Glomerular endothelial cell (primary cell): ENCODE measurements at places on chromosomes 7 and 10.

GRCh38 chr7:32869716-32870115, 21.8 kb downstream of the KBTBD2 start:
- no peak for DNase-seq

- DNase-seq = peak; percentile 75
Measured at GRCh38 chr7:27165089-27165995, at the start of gene HOXA9. Gene HOXA9 (minus strand): TSS chr7:27165537. CDS start chr7:27165457, 80 bp downstream.

GRCh38 chr10:70350501-70350900, 31.9 kb downstream of the LRRC20 start:
- no peak for DNase-seq

GRCh38 chr10:125523347-125523746, 159.6 kb downstream of the TEX36 start:
- no peak for DNase-seq

- no peak for DNase-seq
Measured at GRCh38 chr10:132068431-132069121, 2.8 kb downstream of the JAKMIP3 start.

GRCh38 chr7:22350466-22351328, 6.3 kb downstream of the RAPGEF5 start:
- DNase-seq = no peak

GRCh38 chr7:16060502-16060901, 360.8 kb downstream of the CRPPA start:
- no peak for DNase-seq

GRCh38 chr7:1169409-1170368, 9.7 kb upstream of the ZFAND2A start:
- DNase-seq = no peak

DNA sequence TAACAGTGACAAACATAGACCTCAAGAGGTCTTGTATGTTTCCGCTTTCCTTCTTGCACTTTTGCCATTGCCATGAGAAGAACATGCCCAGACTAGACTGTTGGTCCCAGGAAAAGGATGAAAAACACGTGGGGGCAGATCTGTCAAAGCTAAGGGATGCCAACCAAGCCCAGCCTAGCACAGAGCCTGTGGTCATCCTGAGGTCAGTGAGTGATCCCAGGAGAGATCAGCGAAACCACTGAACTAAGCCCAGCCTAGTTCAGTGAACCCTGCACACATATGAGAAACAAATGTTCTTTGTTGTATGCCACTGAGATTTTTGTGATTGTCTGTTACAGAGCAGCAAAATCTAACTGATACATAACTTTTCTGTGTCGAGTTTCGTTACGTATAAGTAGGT, 718.8 kb downstream of the MAGI2 start:
- no peak for DNase-seq

- DNase-seq = no peak
Measured at GRCh38 chr7:127751490-127752448, 99.8 kb downstream of the SND1 start.

GRCh38 chr10:90138844-90139243, 437.5 kb downstream of the KIF20B start:
- no peak for DNase-seq

GRCh38 chr10:34001831-34002230, 667.4 kb upstream of the NRP1 start:
- DNase-seq = no peak

GRCh38 chr10:113097036-113097435, 147.0 kb downstream of the TCF7L2 start:
- no peak for DNase-seq

- no peak for DNase-seq
Measured at GRCh38 chr10:61452655-61453641, at the start of gene TMEM26. Gene TMEM26 (minus strand): TSS chr10:61453381. CDS start chr10:61453081, 300 bp downstream.

GRCh38 chr7:33792041-33792440, 113.3 kb upstream of the BMPER start:
- DNase-seq = no peak

DNA sequence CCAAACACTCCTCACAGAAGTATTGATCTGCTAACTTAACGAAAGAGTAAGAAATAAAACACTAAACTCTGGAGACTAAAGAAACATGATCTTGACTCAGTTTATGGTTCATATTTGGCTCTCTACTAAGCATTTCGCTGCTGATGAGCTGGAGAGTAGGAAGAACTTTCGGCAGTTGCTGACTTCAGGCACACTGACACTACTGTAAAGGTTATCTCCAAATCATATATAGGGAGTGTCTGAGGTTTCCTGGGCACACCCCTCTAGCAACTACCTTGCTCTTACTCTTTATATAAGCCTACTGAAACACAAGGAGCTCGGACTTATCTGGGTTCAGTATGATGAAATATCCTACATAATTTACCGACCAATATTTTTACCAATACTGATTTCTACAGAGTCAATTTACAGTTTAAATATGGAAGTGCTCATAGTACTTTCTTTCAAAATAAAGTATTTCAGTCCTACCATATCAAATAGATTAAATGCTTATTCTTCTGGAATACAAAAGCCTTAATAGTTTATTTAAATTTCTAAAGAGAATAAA, 39.5 kb downstream of the ERCC6 start:
- DNase-seq = no peak

DNA sequence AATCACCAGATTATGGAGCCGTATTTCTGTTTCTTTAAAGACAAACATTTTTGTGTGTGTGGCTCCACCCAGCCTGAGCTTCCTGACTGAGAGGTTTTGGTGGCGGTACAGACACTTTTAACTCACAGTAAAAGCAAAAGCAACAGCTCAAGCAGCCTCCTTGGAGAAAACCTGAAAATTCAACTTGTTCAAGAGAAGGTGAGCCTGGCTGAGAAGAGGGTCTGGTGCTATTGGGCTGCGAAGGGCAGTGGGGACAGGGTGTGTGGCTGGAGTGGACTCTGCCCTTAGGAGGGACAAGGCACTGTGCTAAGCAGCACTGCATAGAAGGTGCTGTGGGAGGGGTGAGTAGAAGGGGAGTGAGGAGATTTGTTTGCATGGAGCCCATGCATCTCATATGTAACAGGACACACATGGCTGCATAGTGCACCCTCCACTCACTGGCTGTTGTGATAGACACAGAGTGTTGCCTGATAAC, at the start of gene GIMAP7:
Gene GIMAP7, plus strand, starts transcription at position 125 of the 475 bp plus-strand sequence. CDS start 5,103 bp downstream, outside the sequence.
- DNase-seq = no peak

DNA sequence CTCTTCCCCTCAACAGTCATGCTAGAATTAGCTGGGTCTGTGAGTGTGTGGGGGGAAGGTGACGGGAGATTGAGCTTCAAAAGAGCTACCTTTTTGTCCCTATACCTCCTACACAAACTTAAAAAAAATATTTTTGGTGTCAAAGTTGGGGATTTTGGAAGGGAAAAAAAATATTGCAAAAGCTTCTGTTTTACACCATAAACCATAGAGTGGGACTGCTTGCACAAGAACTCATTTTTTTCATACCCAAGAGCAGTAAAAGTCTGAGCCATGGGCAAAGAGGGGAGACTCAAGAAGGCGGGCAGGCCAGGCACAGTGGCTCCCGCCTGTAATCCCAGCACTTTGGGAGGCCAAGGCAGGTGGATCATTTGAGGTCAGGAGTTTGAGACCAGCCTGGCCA, 9.4 kb upstream of the ZDHHC4 start:
- DNase-seq = no peak

- no peak for DNase-seq
Measured at GRCh38 chr7:44116789-44117666, 6.3 kb downstream of the POLD2 start.

GRCh38 chr10:6458814-6459213, 121.3 kb downstream of the PRKCQ start:
- no peak for DNase-seq

DNA sequence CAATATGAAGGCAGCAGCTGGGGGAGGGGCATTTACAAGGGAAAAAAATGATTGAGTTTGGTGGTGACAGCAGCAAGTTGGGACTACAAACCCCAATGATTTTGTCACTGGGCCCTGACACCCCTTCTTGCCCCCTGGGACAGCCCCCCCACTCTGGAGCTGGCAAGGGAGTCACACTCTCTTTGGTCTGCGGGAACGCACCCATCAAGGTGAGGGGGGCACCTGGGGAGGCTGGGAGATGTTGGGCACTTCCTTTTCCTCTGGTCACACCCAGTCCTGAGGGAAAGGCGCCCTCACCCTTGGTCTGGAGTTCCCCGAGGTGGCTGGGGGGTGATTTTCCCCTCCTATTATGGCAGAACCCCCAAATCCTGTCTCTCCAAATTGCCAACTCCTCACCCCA, 24.4 kb downstream of the EPHB4 start:
- no peak for DNase-seq

- no peak for DNase-seq
Measured at GRCh38 chr7:103094102-103094501, 19.2 kb downstream of the ARMC10 start.

DNA sequence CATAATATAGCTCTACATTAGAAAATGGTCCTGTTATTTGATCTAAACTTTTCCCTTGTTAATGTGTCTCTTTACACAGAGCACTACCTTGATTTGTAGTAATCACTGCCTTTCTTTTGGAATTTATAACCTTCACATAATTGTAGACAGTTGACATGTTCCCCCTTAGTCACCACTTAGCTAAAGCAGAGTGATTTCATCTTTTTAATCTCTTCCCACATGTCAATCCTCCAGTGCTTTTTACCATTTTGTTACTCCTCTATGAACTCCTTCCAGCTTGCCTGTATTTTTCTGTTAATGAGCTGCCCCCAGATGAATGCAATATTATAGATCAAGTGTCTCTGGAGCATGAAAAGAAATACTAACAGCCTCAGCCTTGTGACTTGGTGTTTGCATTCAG, 2.6 kb upstream of the PPP1R3A start:
- no peak for DNase-seq

- DNase-seq = no peak
Measured at GRCh38 chr10:5968681-5969453, 8.5 kb downstream of the IL15RA start.

- no peak for DNase-seq
Measured at GRCh38 chr10:86400705-86401587, 34.4 kb upstream of the GRID1 start.

DNA sequence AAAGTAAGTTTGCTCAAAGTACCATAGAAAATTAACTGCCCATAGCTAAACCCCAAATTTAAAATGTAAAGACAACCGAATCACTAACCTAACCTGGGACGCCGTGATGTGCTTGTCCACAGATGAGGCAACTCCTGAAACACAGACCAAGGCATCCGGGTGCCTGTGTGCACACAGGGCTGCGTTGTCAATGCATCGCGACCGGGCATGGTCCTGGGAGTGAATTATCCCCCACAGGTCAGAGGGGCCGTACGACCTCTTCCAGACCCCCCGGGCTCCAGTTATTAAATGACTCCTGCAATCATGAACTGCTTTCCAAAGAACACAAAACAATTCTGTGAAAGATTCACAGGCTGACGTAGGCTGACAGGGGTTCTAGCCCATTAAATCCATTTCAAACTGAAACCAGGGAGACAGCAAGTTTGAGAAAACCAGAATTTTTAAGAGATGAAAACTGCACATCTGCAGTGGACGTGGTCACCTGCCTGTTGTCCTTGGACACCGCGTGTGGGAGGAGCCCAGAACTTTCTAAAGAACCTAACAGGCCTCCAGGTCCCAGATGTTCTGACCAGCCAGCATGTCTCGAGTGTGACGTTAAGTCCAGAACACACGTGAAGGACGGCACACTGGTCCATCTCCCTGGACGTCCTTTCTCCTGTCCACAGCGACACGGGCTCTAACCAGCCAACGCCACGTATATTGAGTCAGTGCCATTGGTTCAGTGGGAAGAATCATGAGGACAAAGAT, 297.8 kb downstream of the DNAJB6 start:
- no peak for DNase-seq

DNA sequence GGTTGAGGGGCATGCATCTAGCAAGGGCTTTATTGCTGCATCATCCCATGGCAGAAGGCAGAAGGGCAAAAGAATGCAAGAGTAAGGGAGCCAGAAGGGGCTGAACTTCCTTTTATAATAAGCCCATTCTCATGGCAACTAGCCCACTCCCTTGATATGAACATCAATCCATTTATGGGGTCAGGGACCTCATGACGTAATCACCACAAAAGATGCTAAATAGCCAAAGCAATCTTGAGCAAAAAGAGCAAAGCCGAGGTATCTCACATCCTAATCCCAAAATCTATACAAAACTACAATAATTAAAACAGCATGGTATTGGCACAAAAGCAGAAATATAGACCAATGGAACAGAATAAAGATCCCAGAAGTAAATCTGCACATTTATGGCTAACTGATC, 499.9 kb downstream of the ATRNL1 start:
- no peak for DNase-seq

DNA sequence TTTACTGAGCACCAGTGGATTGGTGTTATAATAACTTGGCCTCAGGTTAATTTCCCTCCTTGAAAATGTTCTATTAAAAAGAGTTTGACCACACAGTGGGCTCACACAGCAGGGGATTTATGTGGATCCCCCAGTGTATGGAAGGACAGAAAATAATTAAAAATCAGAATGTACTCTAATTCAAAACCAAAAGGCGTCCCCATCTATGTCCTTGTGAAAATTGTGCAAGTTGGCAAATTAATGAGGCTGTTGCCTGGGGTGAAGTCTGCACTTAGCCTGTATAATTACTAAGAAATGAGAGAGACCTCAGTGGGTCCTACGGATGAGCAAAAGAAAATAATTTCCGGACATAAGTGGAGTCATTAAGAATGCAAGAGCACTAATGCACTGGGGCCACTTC, 31.1 kb downstream of the PIK3CG start:
- DNase-seq = no peak

DNA sequence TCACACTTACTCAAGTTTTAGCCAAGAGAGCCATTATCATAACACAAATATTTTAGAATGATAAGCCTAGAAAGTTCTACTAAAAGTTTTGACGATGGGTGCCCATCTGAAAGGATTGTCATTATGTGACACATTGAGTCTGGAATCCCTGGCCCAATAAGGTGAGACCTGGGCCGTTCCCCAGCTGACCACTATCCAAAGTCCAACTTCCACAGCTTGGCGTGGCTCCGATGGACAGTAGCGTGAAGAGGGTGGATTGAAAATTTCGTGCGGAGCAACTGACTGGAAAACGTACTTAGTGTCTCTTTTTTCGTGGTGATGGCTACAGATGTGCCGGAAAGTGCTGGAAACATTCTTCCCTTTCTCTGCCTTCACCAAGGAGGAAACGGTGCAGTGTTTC, 439.0 kb upstream of the ZMIZ1 start:
- DNase-seq = no peak

- no peak for DNase-seq
Measured at GRCh38 chr7:50637725-50638643, 72.8 kb upstream of the DDC start.

DNA sequence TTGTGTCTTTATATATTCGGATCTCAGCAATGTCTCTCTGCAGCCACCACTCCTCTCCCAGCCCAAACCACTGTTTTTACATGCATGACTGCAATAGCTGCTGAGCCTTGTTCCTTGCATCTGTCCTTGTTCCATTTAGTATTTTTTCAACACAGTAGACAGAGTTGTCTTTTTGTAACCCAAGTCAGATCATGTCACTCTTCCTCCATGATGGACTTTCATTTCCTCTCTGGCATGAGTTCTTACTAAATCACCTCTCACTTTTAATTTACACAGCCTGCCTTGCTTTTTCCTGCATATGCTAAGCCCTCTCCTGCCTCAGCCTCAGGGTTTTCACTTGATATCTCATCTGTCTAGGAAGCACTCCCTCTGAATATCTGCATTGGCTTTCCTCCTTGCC, 353.2 kb downstream of the HGF start:
- DNase-seq = no peak

- DNase-seq = no peak
Measured at GRCh38 chr10:31171402-31172083, 139.9 kb upstream of the ZNF438 start.

GRCh38 chr7:95220328-95220727, 104.0 kb downstream of the PON1 start:
- no peak for DNase-seq

GRCh38 chr10:116732573-116732972, 9.8 kb downstream of the HSPA12A start:
- DNase-seq = no peak

GRCh38 chr10:79322616-79323543, 24.4 kb upstream of the PPIF start:
- no peak for DNase-seq
